ENCODE measurements at places on chromosomes 7 and 10.

DNA sequence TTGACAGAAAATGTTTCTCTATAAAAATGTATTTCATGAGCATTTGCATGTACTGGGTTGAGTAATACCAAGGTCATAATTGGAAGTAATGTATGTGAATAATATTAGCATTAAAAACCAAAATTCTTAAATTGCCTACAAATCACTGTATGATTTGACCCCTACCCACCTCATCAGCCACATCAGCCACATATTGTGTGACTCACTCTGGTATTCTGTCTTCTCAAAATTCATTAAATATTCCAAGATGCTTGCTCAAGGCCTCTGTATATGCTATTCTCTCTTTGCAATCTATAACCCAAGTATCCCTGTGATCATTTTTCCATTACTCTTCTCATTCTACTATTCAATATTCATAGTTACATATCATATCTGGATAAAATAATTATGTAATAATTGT is 21.4 kb downstream of the POT1 start:
- no peak for DNase-seq

DNA sequence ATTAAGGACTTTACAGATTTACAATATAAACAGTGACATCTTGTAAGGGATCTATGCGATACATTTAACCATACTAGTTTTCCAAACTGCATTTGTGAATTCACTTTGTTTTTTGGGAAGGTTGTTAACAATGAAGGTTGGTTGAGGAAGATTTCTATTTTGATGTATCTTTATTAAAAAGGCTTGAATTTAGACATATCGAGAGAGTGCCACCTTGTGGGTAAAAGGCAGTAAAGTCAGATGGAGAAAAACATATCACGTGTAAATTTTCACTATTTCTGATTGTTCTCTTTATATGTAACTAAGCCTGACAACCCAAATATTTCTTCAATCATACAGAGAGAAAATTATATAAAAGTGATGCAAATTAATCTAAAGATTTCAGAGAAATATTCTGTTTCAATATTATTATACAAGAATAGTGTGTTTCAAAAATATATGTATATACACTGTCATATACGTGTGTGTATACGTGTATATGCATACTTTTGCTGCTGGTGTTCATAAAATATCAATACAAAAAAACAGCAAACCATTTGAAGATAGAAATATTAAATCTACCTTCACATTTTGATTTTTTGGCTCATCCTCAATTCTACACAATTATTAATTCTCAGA is 988.6 kb downstream of the SORCS1 start:
- no peak for DNase-seq

- DNase-seq = no peak
Measured at GRCh38 chr7:27714831-27715444, 25.0 kb upstream of the TAX1BP1 start.

- DNase-seq = no peak
Measured at GRCh38 chr7:21617513-21617912, 74.7 kb downstream of the DNAH11 start.

GRCh38 chr10:77782328-77783061 is 144.1 kb downstream of the DLG5 start:
- DNase-seq = no peak

DNA sequence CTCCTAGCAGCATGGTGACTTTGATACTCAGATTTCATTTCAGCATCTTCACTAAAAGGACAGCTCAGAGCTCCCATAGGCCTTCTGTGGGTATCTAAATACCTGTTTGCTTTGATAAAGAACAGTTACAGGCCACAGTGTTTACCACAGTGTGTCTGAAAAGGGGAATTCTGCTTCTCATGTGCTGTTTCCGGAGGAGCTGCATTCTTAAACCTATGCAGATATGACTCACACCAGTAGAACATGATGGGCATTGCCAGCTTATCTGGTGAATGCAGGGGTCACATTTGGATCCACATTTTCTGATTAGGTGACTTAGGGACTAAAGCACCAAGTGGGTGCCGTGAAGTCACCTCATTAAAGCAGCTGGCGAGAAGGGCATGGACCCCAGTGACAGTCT is 52.6 kb downstream of the TRRAP start:
- no peak for DNase-seq

GRCh38 chr10:16816830-16817124 is 447 bp downstream of the RSU1 start:
- DNase-seq = no peak

GRCh38 chr7:91568138-91568537 is 303.9 kb downstream of the FZD1 start:
- DNase-seq = no peak

DNA sequence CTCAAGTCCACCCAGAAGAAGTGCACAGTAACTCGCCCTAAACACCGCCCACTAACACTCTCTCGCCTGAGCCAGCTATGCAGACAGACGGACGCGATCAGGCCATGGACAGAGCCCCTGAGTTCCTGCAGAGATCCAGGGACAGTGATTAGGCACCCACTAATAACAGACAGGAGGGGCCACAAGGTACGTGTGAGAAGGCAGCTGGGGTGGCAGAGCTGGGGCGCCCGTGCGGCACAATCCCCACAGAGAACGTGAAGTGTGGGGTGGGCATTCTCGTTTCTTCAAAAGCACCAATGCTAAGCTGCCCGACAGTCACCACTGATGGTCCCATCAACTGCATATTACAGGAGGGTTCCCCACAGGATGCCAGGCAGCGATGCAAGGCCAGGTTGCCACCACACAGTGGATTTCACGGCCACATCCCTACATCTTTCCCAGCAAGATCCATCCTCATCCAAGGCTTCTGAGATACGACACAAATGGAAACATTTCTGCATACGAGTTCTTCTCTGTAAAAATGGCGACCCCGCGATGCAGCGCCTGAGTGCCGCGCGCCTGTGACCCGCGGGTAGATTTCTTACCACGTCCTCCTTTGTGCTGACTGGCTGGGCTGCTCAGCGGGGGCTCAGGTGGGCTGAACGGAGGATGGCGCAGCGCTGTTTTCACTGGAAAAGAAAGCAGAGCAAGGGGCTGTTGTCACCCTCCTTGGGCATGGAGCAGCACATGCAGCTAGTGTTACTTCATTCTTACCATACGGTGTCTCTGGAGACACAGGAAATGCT is 237.5 kb downstream of the TNS3 start:
- no peak for DNase-seq

- no peak for DNase-seq
Measured at GRCh38 chr7:134905375-134905774, 80.9 kb upstream of the AGBL3 start.

- DNase-seq = no peak
Measured at GRCh38 chr7:47766126-47766525, 182.1 kb downstream of the PKD1L1 start.

DNA sequence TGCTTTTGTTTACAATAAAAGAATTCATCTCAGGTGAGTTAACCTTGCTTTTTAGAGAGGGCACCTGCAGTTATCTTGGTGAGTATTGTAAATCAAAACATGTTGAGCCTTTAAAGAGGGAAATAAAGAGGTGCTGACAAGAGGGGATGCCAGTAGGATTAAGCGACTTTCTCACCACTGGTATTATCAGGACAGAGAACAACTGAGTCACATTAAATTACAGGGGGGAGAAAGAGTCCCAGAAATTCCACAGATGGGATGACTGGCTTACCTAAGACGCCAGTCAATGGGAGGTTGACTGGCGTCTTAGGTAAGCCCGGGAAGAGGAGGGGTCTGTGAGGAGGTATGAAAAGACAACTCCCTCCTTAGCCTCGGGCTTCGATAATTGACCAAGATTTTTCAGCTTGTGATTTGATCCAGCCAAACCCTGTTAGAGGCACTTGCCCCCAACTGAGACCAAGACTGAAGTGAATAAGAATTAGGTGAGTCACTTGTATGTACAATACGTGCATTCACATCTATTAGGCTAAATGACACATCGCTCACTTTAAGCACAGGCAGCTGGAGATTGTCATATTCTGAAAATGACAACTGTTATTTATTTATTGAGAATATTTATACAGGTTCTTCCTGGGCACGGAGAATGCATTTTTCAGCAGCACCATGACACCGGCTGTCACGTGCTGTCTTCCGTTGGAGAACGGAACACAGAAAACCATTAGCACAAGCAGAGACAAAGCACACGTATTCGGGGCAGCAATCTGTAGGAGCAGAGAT is 117.6 kb downstream of the SEM1 start:
- DNase-seq = no peak

- DNase-seq = peak; percentile 27
Measured at GRCh38 chr10:42866115-42866995, 83.8 kb downstream of the BMS1 start.

DNA sequence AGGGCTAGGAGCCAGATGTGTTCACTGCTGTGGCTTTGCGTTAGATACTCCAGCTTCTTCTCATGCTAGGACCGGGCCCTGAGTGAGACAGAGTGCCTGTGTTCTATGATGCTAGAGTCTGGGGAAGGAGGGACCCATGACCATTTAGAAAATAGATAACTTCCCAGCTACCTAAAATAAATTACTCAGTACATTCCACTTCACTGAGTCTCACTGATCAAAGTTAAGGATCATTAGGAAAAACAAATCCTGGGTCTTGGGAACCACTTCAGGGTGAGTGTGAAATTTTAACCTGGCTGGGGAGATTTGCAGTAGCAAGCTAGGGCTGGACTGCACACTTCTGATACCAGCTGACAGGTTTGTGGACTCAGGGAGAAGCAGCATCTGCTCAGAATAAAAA is 138.1 kb downstream of the EMX2 start:
- no peak for DNase-seq

Measured in stimulated activated CD8-positive, alpha-beta memory T cell treated with anti-CD3 and anti-CD28 coated beads, Interleukin-15, amount 100 ng/mL, for 48 hours (primary cell).